NCI-H1048 (cell line): ENCODE measurements at places on chromosomes 6 and 20.

GRCh38 chr6:32254761-32255198 lies 30.9 kb upstream of the NOTCH4 start:
- DNase-seq = no peak

GRCh38 chr20:61169874-61170273 lies 82.2 kb upstream of the CDH4 start:
- no peak for DNase-seq

- no peak for DNase-seq
These were observed 195.8 kb upstream of the ZNF184 start for GRCh38 chr6:27668442-27669294.

GRCh38 chr6:46931416-46931815 lies 9.7 kb upstream of the ADGRF5 start:
- no peak for DNase-seq

DNA sequence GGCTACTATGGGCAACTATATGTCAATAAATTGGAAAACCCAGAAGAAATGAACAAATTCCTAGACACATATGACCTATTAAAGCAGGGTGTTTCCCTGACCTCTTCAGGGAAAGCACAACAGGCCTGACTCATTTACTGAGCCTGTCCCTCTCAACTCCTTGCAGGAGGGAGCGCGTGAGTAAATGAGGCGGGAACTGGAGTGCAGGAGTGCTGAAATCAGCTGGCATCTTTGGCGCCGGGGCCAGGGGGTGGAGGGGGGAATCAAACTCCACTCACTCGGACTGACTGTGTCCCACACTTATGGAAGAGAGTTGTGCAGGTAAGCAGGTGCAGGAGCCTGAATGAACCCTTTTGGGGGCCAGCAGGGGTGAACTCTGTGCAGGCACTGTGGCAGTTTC lies 671.2 kb upstream of the PTCHD4 start:
- no peak for DNase-seq

DNA sequence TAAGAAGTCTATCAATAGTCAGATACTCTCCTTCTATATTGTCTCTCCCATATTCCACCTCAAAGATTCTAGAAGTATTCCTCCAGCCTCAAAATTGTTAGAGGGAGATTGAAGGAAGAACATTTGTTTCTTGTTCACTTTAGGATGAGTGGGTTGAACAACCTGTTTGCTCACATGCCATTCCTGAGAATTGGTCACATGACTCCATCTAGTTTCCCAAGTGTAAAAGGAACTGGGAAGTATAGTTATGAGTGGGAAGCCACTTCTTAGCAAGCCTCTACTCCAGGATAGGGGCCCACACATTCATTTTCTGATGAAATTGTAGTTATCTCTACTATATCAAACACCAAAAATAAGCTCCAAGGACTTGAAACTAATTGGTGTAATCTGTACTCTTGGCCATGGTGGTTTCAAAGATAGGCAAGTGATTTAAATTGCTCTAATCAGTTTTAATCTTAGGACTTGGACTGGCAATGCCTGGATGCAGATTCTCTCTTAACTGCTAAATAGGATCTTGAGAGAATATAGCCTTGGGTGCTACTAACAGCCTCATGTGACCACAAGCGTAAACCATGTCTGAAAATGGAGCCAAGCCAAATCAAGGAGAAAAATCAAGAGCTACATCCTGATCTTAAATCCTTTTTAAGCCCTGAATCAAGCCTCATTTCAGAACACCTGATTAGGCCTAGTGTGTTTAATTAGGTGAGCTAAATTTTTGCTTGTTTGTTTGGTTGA lies 758.7 kb upstream of the MAN1A1 start:
- no peak for DNase-seq

DNA sequence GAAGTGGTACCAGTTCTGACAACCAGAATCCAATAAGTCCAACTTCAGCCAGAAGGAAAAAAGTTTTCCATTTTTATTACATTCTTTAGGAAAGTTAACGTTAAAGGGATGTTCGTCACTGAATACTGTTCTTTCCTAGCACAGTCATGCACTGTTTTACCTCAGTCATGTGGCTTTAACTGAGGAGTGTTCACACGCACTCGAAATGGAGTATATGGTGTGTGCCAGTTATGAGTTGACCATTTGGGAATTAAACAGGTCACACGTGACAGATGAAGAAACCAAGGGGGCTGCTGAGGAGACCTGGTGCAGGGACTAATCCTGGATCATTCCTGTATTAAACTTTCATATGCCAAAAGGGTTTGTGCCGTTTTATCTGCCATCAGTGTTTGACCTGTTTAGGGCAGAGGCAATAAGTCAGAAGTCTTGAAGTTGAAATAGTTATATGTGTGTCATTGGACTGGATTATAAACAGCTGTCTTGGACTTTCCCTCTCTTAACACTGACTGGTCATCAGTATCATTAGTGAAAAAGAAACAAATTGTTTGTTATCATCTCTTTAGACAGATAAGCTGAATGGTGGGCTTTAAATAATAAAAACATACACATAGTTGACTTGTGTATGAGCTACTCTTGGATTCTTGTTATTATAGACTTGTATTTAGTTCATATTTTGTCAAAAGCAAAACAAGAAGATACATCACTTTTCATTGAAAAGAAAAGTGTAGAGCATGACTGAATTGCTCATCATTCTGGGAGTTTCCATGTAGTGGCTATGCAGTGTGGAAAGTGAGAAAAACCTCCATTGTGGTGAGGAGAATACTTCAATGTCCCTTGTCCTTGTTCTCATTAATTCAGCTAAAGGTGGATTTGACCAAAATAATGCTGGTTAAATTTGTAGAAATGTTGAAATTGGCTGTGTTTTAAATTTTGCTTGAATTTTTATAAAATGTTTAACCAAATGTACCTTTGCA lies 123.5 kb upstream of the SAMD5 start:
- DNase-seq = no peak

GRCh38 chr6:161546632-161547031 lies 272.8 kb upstream of the AGPAT4 start:
- DNase-seq = no peak

DNA sequence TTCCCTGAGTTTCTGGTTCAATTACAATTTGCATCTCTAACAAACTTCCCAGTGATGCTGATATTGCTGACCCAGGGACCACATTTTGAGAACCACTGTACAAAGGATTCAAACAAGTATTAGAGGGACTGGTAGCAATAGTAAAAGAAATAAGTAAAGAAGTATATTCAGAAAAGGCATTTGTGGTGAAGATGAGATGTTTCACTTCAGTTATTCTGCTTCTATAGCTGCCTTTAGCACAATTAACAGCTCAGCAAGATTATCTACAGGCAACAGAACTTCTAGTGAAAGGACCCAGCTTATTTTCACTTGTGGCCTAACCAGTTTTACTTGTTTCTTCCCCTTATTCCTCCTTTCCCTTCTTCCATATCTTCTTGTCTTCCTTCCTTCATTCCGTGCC lies 149.4 kb downstream of the PHF3 start:
- DNase-seq = no peak

- no peak for DNase-seq
These were observed 144.2 kb downstream of the BTBD9 start for GRCh38 chr6:38495518-38495917.

GRCh38 chr6:17628873-17629272 lies 28.8 kb downstream of the FAM8A1 start:
- DNase-seq = no peak

DNA sequence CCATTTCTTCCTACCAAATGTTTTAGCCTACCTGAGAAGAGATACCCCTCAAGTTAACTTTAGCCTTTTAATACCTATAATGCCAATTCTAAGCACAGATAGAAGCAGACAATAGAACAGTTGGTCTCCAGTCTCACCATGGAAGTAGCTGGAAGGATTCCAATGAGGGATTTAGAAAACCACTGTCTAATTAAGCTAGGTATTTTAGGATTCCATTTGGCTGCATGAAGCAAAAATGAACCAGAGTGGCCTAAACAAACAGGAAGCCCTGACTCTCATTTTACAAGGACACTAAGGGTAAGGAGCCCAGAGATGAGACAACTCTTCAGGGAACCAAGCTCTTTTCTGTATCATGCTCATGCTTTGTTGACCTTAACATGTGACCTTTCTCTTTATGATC lies 199.2 kb downstream of the ALDH8A1 start:
- DNase-seq = no peak

- peak; percentile 12 for DNase-seq
These were observed 6.5 kb downstream of the TGM6 start for GRCh38 chr20:2387180-2387577.

DNA sequence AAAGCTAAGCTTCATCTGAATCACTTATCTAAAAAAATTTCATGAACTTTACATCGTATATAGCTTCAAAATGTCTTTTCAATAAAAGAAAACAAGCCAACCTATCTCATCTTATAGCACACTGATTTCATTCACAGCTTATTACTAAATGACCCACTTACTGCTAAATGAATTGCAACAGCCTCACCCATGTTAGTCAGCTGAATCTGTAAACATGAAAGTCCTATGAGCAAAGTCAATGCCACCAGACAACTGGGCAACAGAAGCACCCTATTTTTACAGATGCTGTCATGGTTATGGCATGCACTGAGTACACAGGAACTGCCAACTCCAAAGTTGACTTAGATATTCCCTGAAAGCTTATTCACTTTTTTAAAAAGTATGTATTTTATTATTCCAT lies 41.2 kb upstream of the DST start:
- no peak for DNase-seq

- no peak for DNase-seq
These were observed 32.1 kb upstream of the NR2E1 start for GRCh38 chr6:108133594-108134179.

DNA sequence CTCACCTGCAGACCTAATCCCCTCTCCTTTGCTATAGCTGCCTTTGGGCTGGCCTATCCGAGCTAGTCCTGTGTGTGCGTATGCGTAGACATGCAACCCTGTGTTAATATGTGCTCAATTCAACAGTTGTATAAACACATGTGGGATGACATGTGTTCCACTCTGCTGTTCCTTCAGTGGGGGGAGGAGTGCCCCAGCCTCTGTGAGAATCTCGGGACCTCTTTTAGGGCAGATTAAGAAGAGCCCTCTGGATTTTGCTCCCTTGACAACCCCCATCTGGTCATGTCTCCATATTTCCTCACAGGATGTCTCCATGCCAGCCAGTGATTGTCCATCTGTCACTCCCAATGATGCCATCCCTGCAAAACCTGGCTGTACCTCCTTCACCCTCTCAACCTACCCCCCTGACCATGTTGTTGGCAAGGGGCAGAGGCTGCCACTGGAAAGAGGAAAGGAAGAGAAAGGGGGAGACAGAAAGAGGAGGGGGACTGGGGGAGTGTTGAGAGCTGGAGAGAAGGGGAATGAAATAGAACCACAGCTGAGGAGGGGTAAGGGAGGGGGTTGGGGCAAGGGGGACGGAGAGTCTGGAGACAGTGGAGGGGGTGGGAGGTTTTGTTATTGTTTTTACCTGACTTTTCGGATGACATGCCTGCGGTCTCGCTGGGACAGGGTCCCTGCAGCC lies 417 bp downstream of the PRRT1 start:
- no peak for DNase-seq

DNA sequence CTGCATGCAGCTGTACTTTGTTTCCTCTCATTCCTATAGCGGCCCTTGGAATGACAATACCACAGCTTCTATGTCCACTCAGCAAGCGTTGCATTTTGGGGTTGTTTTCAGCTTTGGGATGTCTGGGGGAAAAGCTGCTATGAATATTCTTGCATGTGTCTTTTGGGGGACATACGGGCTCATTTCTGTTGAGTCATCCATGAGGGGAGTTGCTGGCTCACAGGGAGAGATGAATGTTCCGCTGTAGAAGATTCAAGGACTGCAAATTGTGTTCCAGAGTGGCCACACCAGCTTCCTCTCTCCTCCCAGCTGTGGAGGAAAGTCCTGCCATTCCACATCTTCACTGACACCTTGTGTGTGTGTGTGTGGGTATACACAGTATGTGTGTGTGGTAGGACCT lies 43.3 kb downstream of the TGM2 start:
- no peak for DNase-seq

DNA sequence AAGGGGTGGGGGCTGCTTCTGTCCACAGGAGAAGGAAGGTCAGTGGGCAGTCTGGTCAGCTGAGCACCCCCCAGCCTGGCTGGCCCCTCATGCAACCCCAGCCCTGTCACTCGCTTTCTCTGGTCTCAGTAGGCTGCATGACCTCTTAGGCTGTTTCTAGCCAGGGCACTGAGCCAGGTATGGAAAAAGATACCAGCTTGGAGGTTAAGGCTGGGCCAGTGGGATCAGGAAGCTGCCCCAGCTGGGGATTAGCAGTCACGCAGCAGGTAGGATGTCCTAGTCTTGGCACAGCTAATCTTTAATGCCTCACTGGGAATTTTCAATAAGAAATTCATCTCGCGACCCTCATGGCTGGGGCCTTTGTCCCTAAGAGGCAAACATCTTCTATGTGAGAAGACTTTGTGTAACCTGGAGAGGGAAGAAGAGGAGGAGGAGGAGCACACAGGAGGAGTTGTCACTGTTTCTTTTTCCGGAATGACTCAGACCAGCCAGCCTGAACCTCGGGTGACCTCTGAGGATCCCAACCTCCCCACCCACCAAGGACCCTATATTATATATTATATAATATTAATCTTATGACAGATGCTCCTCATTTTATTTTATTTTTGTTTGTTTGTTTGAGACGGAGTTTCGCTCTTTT lies 2.4 kb upstream of the BPIFA2 start:
- no peak for DNase-seq

GRCh38 chr6:53919881-53920360 lies 125.1 kb downstream of the LRRC1 start:
- no peak for DNase-seq

DNA sequence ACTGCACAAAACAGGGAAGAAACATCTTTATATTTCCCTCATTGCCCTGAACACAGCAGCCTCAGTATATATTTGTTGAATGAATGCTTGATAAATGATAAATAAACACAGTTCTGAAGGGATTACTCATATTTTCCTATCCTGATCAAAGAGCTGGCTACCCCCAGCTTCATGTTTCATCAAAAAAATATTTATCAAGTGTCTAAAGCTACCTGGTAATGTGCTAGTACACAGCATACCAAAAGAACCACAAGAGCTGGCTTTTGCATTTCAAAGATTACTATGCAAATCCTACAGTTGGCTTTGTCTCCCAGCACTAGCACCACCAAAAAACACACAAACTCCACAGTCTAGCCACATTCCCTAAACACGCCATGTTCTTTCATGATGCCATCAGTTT lies 130.0 kb downstream of the BTBD9 start:
- DNase-seq = peak; percentile 85

- no peak for DNase-seq
These were observed 511.8 kb downstream of the LMBRD1 start for GRCh38 chr6:69285054-69285453.

- no peak for DNase-seq
These were observed 19.4 kb upstream of the CCM2L start for GRCh38 chr20:31990641-31991338.

- no peak for DNase-seq
These were observed 619.0 kb downstream of the DOK5 start for GRCh38 chr20:55094353-55094861.

DNA sequence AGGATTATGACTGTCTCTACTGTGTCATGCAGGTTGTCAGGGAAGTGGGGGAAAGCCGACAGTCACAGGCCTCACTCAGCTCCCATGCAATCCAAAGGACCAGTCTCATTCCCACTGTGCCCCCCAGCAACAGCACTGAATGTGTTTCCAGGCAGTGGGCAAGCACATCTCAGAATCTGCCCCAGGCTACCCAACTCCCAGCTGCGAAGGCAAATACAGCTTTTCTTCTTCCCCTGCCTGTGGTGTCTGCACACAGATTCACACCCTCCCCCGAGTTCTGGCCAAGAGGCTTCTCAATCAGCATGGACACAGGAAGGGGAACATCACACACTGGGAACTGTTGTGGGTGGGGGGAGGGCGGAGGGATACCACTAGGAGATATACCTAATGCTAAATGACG lies 75.3 kb downstream of the SNAP91 start:
- no peak for DNase-seq
